ENCODE measurements at places on chromosomes 7 and 10.

GRCh38 chr10:53071505-53072125, 299.0 kb upstream of the MBL2 start:
- no peak for DNase-seq

DNA sequence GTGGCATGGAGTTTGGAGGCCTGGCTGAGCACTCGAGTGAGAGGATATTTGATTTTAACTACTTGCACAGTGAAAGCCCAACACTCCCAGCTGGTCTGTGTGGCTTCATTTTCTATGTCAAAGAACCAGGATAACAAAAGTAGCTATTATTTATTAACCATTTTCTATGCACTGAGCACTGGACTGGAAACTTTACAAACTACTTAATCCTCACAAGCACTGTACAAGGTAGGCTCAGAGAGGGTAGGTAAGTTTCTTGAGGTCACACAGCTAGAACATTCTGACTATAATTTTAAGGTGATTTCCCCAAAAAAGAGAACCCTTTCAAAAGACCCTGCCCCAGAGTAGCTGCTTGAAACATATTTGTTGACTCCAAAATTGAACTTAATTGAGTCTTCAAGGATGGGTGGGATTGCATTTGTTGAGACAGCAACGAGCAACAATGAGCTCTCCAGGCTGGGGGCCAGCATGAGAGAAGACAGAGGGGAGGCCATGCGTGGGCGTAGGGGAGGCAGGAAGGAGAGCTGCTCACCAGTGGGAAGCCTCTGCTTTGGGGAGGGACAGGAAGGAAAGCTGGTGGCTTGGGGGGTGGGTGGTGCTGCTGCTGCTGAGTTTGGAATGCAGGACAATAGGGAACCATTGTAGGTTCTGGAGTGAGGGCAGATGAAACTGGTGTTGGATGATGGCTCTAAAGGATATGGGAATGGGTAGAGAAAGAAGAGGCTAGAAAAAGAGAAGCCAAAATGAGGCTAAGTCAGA, 31.5 kb downstream of the FAM241B start:
- no peak for DNase-seq

- no peak for DNase-seq
These were observed 106.4 kb upstream of the ARMC3 start for GRCh38 chr10:22821501-22821900.

- DNase-seq: no peak
These were observed 173.8 kb upstream of the PLXNA4 start for GRCh38 chr7:132750096-132750495.

DNA sequence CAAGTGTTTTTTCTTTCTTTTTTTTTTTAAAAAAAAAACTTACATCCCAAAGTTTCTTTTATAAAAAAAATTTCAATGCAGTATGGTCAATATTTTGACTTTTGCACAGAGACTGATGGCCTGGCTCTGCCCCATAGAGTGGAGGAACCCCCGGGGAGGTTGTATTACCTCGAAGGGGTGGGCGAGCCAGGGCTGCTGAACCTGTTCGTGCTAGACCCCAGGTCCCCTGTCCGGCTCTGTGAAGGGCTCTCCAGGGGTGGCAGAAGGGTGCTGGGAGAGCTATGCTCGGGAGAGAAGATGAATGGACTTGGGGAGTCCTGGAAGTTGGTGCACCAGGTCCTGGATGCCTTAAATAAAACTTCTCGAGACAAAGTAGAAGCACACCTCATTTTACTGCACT, 446.4 kb upstream of the KLF6 start:
- no peak for DNase-seq

DNA sequence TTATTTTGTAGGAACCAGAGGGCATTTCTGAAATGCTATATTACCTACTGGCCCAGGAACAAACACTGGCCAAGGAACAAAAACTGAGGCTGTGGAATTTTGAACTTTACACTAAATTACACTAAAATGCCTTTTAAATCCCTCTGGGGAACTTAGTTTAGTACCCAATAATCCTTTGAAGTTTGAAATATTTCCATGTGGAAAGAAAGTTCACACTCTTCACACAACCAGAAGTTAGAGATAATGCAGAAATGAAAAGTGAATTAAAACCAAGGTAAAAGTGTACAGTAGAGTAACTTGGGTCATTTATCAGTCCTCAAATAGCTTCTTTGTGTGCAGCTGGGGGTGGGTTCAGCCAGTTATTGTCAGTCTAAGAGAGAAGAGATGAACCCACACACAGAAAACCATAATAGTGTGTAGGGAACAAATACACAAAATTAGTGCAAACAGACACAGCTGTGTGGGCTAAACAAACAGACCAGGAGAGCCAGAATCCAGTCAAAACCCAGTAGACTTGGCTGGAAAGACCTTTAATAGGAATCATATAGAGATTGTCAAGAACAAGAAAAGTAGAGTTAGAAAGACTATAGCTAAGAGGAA, 46.5 kb upstream of the DGKI start:
- DNase-seq: no peak

GRCh38 chr10:52757773-52758172, 14.8 kb downstream of the MBL2 start:
- no peak for DNase-seq

- no peak for DNase-seq
These were observed 6.8 kb downstream of the ELMO1 start for GRCh38 chr7:37441816-37442215.

DNA sequence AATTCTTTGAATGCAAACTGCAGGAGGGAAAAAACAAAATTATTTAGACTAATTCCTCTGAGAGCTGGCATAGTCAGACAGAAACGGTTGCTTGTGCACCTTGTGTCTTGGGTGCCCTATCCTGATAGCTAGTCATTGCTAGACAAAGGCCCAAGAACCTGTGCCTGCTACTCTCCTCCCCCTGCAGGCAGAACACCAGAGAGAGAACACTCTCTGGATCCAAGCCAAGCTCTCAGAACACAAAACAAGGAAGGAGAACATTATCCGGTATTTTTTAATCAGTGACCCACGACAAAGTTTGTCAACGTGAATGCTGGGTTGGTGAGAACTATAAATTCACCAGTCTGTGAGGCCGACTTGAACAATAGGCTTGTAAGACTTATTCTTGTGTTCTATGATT, 18.8 kb upstream of the PPP1R9A start:
- no peak for DNase-seq
